ENCODE measurements at places on chromosomes 7 and 10. TPM values are rescaled to one million over a fixed set of nuclear protein-coding genes. Genes with fewer than 3 reads are reported as not detected.

INMT gene
- not detected for total RNA-seq

STEAP2 gene
- total RNA-seq: 2.8 TPM

TMEM184A gene
- not detected for total RNA-seq

NEBL gene
- total RNA-seq: 72.6 TPM

ITIH5 gene
- 12.2 TPM for total RNA-seq

SPDYE8 gene
- total RNA-seq: not detected

MMRN2 gene
- 5.9 TPM for total RNA-seq

FAM25G gene
- total RNA-seq: not detected

GLUD1 gene
- 162 TPM for total RNA-seq

ITGA8 gene
- total RNA-seq: 2.8 TPM

HTRA1 gene
- 50.1 TPM for total RNA-seq

SYPL1 gene
- 44.4 TPM for total RNA-seq

MSRB2 gene
- 20.3 TPM for total RNA-seq

PPP1R17 gene
- total RNA-seq: 5.0 TPM

HOXA11 gene
- not detected for total RNA-seq

FANK1 gene
- total RNA-seq: 2.2 TPM

GATA3 gene
- total RNA-seq: not detected

SYT15B gene
- total RNA-seq: under 0.01 TPM

TACR2 gene
- 1.3 TPM for total RNA-seq

CRHR2 gene
- total RNA-seq: 2.8 TPM

CCDC172 gene
- not detected for total RNA-seq

SPDYE2B gene
- total RNA-seq: not detected

NT5C3A gene
- total RNA-seq: 83.9 TPM

HMX2 gene
- total RNA-seq: not detected

MMD2 gene
- 2.2 TPM for total RNA-seq

ACTL6B gene
- 107 TPM for total RNA-seq

TSPAN12 gene
- total RNA-seq: 4.7 TPM

Measured in parietal lobe (tissue), 2 donors.